ENCODE measurements at places on chromosomes 4 and X.

DNA sequence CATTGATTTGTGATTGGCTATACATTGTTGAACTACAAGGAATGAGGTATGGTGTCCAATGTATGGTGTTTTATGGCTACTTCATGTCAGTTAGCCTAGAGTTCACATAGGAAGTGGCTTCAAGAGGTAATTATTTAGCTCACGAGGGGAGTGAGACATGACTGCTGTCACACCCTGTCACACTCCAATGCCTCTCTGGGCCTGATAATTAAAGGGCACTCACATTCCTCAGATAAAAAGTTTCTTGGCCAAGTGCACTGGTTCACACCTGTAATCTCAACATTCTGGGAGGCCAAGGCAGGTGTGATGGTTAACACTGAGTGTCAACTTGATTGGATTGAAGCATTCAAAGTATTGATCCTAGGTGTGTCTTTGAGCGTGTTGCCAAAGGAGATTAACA lies 65.0 kb upstream of the DDX60 start:
- no peak for DNase-seq

DNA sequence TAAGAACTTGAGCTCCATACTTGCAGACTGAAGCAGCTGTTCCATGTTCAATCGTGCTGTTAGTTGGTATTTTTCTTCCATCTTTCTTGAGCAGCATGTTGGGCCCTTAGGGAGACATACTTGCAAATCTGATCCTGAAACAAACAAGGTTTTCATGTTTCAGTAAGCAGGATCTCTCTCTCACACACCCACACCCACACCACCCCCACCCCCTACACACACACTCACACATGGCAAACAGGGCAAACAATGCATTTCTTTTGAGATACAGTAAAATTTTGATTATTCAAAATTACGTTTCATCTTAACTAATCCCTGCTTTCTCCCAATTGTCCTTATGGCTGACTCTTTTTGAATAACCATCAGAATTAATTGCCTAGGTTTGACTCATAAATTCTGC lies 32.3 kb downstream of the GPC3 start:
- no peak for DNase-seq

DNA sequence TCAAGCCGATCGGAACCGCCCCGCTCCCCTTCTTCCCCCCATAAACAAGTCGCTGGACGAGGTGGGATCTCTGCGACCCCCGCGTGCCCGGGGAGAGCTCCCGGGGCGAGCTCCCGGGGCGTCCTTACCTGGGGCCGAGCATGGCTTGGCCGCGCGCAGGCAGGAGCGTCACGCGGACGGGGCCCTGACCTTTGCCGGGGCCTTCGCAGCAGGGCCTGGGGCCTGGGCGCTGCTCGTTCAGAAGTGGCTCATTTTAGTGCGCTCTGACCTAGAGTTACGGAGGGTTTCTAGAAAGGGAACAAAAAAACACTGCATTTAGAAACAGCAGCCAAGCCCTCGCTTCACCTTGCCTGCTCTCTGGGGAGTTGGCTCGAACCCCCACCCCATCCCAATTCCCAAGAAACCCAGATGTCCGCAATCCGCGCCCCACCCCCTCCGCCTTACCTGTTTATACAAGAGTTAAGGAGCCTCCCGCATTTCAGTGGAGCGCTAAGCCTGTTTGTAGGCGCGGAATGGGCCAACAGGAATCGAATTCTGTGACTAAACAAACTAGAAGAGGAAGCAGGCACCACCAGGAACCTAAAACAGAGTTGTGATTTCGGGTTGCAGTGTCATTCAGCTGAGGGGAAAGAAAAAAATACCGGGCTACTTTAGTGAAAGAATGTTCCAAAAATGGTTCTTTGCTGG lies 814 bp upstream of the RBM47 start:
- DNase-seq, result no peak

GRCh38 chr4:96744676-96745075 lies 904.8 kb downstream of the PDHA2 start:
- DNase-seq, result no peak

DNA sequence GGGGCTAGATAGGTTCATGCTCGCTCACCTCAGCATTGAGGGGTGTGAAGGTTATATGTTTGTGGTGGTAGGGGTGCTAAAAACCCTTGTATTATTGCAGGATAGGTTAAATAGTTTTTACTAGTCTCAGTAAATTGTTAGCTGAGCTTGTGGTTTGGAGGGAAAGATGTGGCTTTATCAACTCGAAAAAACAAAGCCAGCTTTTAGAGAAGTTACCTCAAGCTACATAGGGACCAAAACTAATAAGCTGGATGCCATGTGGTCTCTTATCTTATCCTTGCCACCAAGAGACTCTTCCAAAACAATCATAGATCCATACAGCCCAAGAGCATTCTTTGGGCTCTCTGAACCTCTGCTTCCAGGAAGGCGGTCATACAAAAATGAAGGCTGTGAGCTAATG lies 29.2 kb downstream of the MSN start:
- DNase-seq, result no peak
